ENCODE measurements at places on chromosomes 11 and 22.

- no peak for DNase-seq
Observed at GRCh38 chr11:603154-603553, 12.6 kb downstream of the IRF7 start.

- DNase-seq: no peak
Observed at GRCh38 chr11:114562166-114562916, 2.7 kb upstream of the NXPE1 start.

DNA sequence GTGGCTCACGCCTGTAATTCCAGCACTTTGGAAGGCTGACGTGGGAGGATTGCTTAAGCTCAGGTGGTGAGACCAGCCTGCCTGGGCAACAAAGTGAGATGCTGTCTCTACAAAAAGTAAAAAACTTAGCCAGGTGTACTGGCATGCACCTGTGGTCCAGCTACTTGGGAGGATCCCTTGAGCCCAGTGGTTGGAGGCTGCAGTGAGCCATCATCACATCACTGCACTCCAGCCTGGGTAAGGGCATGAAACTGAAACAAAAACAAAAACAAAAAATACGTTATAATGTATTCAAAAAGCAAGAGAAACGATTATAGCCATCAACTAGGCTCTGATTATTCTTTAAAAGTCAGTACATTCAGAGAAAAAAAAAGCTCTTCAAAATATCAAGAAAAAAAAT, 62.5 kb downstream of the TCF20 start:
- no peak for DNase-seq

DNA sequence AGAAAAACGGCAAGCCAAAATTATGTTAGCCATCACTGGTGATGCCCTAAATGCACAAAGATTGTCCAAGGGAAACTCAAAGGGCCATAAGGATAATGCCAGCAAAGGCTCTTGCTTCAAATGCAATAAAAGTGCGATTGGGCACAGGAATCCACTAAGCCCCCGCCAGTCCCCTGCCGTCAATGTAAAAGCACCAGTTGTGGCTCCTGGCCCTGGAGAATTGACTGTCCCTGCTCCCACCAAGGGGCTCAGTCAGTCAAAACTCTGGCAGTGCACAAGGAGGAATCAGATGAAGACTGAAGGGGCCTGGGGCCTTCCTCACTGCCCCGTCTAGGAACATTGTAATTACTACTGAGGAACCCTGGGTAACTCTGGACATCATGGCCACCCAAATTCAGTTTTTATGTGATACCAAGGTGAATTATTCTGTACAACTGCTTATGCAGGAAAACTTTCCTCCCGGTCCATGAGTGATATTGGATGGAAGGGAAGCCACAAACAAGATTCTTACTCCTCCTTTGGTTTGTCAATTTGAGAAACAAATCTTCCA, 85.6 kb downstream of the PIWIL4 start:
- no peak for DNase-seq

DNA sequence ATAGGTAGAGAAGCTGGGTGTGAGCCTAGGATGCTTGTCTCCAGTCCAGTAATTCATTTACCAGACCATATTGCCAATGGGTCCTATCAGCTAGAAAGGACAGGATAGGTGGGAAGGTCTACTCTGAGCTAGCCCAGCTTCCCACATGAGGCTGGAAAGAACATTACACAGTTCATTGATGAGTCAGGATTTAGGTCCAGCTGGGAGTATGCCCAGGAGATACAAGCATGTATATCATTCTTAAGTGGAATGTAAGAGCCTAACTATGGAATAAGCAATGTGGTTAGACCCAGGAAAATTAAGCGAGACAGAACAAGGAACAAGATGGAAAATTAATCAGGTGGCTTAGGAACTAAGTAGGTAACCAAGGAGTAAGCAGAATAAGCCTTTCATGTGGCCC, 59.0 kb upstream of the TBCEL start:
- DNase-seq: no peak

- DNase-seq: no peak
Observed at GRCh38 chr11:12293486-12293885, 83.9 kb upstream of the PARVA start.

DNA sequence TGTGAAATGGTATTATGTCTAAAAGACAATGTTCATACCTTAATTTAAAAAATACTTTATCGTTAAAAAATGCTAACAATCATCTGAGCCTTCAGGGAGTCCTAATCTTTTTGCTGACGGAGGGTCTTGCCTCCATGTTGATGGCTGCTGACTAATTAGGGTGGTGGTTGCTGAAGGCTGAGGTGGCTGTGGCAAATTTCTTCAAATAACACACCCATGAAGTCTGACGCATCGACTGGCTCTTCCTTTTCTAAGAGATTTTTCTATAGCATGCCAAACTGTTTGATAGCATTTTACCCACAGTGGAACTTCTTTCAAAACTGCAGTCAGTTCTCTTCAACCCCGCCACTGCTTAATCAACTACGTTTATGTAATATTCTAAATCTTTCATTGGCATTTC, 33.6 kb downstream of the TCF20 start:
- DNase-seq: no peak

DNA sequence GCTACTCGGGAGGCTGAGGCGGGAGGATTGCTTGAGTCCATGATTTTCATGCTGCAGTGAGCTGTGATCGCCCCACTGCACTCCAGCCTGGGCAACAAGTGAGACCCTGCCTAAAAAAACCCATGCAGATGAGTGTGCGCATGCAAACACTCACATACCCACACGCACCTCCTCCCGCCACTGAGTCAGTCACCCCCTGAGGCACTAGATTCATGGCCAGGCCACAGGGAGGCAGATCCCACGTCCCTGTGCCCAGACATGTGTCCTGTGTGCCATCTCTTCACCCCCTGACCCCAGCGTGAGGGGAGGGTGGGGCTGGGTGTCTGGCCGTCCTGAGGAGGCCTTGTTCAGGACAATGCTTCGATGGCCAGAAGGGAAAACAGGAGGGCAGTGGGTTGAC, 15.5 kb downstream of the RELT start:
- no peak for DNase-seq

DNA sequence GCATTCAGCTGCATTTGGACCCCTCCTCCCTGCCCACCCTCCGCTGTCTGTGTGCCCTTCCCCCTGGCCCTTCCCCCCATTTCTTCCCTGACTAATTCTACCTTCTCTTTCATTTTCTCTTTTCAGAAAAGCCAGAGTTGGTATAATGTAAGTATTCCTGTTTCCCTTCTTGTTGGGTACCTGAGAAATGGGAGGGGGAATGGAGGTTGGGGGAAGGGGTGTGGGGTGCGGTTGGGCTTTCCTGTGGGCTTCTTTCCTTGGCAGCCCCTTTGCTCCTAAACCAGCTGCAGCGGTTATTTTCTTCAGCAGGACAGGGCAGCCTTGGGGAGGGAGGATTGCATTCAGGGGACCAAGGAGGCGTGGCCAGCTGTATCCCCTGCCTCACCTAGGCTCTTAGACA, 70.2 kb downstream of the SCN3B start:
- no peak for DNase-seq

DNA sequence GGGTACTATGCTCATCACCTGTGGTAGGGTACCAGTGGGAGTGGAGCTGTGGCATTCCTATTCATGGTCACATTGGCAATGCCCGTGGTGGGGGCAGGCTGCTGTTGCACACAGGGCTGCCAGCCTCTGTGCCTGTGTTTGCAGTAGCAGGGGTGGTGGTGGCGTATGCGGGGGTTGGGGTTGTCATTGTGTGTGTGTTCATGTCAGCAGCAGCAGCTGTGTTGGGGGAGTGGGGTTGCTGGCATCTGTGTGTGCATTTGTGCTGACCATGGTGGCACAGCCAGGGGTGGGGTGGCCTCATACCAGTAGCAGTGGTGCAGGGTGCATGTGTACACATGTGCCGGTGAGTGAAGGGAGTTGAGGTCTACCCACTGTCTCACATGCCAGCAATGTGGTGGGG, 34.4 kb downstream of the TMEM225 start:
- DNase-seq: no peak

DNA sequence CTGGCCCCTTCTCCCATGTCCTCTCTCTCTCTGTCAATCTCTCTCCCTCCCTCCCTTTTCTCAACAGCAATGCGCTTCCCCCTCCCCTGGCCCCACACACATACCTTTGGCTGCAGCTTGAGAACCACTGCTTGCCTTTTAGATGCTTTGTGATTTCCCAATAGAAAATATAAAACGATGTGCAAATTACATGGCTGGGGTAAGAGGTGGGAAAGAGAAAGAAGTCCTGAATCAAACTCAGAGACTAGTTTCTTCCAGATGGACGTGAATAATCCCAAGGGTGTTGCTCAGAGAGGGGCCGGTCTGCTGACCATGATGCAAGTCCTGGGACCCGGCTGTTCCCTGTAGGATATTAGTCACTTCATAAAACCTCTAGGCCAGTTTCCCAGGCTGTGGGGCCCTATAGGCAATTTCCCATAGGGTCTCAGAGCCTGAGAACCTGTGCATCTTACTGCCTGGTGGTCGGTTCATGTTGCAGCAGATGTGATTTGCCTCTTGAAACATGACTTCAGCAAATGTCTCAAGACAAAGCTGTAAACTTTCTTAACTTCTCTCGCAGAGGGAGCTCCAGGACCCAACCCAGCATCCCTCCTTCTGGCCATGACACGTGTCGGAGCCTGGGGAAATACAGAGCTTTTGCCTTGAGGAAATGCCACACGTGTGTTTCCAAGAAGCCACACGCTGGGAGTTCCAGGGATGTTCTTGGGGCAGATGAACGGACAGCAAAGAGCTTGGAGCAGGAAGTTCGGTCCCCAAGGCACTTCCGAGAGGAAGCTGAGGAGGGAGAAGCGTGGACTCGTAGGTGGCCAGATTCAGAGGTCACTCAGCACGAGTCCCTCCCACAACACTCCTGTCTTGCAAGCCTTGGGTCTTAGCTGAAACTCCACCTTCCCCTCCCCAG, 34.5 kb upstream of the ETS1 start:
- peak; percentile 49 for DNase-seq

DNA sequence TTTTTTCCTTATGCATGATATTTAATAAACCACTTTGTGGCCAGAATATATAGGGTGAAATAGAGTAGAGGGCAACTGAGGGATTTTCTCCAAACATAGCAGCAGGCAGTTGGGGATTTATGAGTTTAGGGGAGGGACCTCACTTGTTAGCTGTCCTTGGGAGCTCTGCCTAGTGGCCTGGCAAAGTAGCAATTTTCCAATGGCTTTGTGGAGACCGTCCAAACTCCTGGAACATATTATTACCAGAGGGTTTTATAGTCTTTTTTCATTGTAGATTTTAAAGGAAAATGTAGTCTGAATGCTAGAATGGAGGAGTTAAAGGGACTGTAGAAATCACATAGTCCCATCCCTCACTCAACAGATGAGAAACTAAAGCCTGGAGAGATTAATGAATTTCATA, 32.3 kb downstream of the AMOTL1 start:
- DNase-seq: peak; percentile 61

DNA sequence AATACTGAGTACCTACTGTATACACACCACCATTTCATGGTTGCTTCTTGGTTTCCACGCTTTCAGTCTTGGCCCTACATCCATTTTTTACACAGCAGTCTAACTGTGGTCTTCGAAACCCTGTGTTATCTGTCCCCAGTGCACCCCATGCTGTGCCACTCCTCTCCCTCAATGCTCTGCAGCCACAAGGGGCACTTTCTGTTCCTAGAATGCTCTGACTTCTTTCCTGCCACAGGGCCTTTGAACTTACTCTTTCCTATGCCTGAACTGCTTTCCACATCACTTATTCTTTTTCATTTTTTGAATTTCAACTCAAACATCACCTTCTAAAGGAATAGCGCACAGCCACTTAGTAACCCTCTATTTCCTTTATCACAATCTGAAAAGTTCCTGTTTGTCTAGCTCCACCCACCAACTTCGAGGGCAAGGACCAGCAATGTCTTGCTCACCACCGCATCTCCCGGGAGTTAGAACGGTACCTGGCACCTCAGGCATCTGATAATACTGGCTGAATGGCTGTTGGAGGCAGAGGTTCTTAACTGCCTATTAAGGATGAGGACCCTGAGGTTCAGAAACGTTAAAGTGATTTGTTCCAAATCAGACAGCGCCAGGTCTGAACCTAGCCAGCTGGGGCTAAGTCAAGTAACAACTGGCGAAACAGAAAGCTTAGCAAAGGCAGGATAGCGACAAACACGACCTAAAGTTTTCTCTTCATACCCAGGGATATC, 568 bp downstream of the ALG8 start:
- DNase-seq: no peak

DNA sequence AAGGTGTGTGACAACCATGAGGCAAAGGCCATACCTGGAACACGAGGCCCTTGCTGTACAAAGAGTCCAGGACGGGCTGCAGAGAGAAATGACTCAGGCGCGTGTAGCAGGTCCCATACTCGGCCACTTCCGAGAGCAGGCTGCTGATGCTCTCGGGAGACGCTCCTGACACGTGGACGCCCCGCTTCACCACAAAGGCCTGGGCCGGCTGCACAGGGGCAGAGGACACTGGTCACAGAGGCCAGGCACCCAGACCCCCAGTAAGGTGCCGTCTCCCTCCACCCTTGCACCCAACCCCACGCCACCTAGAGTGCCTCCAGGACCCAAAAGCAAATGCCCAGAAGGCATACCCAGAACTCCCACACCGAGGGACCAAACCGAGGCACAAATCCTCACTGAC, 15.5 kb downstream of the TUBGCP6 start:
- no peak for DNase-seq

DNA sequence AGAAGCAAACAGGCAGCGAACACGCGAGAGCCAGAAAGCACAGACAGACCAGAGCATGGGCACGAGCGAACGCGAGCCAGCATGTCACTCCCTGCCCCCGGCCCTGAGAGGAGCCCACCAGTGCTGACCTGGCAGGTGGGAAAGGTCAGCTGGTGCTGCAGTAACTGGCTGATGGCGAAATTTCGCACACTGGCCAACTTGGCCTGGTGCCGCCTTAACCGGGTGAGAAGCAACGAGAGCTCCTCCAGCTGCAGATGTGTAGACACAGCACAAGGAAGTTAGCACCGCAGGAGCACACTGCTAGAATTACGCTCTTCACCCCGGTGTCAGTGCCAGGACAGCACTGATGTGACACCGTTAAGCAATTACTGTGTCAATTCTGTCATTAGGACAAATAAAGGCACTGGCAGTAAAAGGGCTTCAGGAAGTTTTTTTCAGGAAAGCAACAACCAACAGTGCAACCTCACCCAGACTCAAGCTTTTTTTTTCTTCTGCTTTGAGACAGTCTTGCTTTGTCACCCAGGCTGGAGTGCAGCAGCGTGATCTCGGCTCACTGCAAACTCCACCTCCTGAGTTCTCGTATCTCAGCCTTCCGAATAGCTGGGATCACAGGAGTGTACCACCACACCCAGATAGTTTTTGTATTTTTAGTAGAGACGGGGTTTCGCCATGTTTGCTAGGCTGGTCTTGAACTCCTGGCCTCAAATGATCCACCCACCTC, 76.8 kb downstream of the C11orf58 start:
- DNase-seq: peak; percentile 87

- DNase-seq: peak; percentile 88
Observed at GRCh38 chr11:8018484-8019313, 31.6 kb downstream of the EIF3F start.

DNA sequence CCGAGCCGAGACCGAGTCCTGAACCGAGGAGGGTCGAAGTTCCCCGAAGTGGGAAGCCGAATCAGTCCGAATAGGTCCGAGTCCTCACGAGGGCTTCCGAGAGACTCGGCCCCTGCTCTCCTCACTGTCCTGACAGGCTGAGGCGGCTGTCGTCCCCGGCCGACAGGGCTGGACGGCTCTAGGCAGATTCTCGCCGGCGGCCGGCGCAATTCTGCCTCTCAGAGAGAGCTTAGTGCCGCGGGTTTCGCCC, 191 bp upstream of the DEAF1 start:
- no peak for DNase-seq

- no peak for DNase-seq
Observed at GRCh38 chr11:131893103-131893890, 522.9 kb downstream of the NTM start.

- DNase-seq: no peak
Observed at GRCh38 chr11:31651208-31651607, 141.6 kb downstream of the ELP4 start.

Measured in right cardiac atrium (tissue), 5 donors.